ENCODE measurements at places on chromosomes 1 and 21.

- no peak for DNase-seq
Observed at GRCh38 chr1:208280681-208281450, 36.7 kb upstream of the PLXNA2 start.

DNA sequence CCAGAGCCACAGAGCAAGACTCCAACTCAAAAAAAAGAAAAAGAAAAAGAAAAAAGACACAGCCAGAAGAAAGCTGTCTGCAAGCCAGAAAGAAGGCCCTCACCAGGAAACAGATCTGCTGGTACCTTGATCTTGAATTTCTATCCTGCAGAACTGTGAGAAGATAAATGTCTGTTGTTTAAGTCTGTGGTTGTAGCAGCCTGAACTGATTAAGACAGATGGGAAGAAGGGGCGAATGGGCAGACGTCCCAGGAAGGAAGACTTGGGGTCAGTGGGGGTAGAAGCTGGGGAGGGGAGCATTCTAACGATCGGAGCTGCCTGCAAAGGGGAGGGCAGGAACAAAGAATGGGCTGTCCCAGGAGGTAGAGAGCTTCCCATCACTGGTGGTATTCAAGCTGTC lies 6.3 kb downstream of the SLC2A7 start:
- no peak for DNase-seq

- DNase-seq: no peak
Observed at GRCh38 chr1:46133781-46134350, 1.4 kb upstream of the PIK3R3 start.

- no peak for DNase-seq
Observed at GRCh38 chr1:9653491-9654050, 2.0 kb downstream of the PIK3CD start.

DNA sequence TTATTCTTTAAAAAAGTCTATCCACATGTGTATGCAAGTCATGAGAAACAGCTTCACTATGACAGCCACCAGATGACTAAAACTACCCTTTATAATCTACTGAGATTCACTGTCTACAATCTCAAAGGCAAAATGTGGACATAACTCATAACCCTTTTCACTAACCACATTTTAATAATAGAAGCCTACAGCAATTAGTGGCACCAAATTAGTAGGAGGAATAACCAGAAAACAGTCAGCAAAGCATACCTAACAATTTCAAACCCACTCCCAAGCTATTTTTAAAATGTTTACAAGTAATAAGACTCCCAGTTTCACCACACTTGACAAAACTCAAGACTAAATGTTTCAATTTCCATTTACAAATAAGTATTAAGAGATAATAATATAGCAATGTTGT lies 442.9 kb downstream of the PTPRC start:
- no peak for DNase-seq

DNA sequence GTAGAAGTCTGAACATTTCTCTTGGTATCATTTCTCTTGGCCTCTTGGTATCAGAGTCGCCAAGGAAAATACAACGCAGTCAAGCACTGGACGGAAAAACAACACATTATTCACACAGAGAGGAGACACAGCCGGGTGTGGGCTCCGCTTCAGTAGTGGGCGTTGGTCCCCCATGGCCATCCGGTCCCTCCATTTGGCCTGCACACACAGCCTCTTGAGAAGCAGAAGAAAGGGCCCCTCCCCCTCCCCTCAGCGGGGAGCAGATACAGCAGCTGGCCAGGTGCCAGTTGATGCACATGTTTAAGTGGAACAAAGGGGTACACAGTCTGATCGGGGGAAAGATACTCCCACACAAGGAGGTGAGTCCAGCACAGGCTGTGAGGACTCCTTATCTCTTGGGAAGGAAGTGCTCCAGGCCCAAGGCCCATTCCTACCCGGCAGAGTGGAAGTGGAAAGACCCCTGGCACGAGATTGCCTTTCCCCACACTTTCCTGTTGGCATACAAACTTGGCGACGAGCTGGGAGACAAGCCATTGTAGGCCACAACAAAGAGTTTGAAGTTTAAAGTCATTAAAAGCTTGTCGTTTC lies 311.3 kb downstream of the FAM72C start:
- DNase-seq: no peak

DNA sequence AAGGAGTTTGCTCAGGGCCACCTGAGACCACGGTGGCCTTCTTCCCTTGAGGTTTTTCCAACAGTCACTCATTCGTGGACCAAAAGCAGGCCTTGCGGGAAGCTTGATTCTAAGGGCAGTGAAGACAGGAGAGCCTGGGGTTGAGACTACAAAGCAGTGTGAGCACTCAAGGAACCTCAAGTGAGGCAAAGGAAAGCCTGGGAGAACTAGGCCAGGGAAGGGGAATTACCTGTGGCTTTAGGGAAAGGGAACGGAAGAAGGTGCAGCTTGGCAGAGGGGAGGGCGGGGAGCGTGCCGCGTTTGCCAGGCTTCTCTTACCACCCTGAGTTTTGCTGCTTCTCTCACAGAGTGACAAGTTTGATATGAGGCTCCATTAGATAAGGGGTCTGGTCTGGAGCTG lies 114.3 kb downstream of the DHRS3 start:
- no peak for DNase-seq

GRCh38 chr1:67557696-67558448 lies 127.1 kb upstream of the GADD45A start:
- no peak for DNase-seq

DNA sequence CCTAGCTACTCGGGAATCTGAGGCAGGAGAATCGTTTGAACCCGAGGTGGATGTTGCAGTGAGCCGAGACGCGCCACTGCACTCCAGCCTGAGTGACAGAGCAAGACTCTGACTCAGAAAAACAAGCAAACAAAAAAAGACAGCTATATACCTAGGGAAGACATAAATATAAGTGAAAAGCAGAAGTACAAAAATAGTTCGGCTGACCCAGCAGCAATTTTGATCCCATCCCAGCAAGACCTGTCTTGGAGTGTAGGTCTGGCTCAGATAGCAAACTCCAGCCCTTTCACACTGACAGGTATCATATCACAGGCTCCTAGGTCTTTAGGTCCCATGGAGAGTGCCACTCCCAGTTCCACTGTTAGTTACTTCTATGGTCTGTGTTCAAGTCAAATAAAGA lies 14.6 kb downstream of the MTX1 start:
- no peak for DNase-seq

DNA sequence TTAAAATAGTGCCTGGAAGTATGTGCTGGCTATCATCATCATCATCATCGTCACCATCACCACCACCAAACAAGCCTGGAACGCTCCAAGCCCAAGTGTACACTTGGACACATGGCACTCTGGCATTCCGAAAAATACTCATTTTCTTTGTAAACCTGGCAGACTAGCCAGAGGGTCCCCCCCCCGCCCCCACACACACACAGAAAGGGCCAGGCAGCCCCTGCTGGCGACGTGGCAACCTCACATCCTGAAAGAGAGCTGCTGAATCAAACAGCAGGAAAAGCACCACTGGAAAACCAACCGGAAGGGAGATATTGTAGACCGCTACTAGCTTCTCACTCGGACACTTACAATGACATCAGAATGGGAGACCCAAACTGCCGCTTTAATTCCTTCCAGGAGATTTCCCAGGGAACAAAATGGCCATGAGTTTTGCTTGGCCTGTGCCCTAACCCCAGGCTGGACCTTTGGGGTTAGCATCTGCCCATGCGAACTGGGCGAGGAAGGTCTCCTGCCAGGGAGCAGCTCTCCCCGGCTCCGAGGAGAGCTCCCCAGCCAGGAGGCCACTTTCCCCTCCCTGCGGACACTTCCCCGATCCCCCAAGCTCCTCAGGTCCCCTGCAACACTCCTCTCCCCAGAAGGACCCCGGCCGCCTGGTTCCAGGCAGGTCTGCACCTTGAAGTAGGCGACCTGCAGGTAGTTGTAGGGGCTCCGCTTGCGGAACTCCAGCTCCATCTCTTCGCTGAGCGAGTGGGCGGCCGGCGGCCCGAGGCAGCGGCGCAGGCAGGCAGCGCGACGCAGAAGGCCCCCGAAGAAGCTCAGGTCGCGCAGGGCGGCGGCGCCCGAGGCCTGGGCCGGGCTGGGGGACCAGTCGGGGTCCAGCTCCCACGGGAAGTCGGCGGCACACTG lies 742 bp downstream of the P3H1 start:
- no peak for DNase-seq

- DNase-seq: no peak
Observed at GRCh38 chr21:29306920-29307319, 8.2 kb downstream of the BACH1 start.

DNA sequence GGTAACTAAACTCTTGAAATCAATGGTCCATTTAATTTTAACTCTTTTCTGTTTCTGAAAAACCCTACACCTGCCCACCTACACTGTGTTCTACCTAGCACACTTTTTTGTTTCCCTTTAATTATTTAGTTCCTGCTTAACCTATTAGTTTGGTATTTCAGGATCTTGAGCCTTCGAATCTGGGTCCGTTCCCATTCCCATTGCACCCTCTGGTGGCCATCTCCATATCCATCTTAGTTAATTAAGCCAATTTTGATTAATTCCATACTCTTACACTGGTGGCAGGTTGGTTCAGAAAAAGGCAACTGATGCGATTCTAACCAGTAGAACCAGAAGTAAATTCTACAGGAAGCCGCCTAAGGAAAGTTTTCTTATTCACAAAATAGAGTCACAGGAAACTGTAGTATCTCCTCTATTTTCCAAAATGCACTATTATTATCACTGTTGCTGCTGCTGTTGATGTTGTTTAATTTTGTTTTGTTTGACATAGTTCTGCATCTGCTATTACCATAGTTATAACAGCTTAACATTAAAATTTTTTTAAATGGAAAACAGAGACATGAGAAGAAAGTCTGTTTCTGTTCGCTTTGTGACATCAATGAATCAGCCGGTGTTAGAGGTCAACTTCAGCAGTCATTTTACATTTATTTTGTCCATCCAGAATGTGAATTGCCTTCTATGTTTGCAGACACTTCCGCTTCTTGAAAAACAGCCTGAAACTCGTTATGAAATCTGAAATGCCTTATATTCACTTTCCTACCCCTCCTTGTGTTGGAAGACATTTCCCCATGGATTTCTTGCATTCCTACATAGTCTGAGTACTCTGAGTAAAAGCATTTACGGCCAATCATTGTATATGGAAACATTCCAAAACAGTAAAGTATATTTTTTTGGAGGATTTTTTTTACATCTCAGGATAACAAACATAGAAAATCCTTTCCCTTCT lies 115.5 kb upstream of the NCAM2 start:
- peak; percentile 2 for DNase-seq

GRCh38 chr1:27602462-27603308 lies 1.3 kb downstream of the AHDC1 start:
- DNase-seq: peak; percentile 41

- DNase-seq: no peak
Observed at GRCh38 chr1:225349826-225350225, 78.0 kb downstream of the LBR start.

DNA sequence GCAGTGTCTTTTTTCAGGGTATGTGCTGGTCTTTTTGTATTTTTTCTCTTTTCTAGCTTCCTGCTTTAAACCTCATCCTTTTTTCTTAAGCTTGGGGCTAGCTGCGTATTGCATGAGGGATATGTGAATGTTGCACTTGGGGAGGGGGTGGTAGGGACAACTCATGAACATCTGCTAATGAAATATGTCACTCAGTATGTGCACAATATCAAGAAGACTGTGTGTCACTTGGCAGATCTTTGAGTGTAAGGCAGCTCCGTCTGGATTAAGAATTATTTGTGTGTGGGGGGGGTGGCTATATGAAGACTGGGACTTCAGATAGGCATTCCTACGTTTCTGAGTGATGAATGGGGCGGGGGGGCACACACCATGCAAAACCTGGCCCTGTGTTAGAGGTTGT lies 170.4 kb upstream of the CACNA1E start:
- DNase-seq: no peak

- no peak for DNase-seq
Observed at GRCh38 chr1:110671361-110671760, 3.4 kb downstream of the KCNA3 start.

DNA sequence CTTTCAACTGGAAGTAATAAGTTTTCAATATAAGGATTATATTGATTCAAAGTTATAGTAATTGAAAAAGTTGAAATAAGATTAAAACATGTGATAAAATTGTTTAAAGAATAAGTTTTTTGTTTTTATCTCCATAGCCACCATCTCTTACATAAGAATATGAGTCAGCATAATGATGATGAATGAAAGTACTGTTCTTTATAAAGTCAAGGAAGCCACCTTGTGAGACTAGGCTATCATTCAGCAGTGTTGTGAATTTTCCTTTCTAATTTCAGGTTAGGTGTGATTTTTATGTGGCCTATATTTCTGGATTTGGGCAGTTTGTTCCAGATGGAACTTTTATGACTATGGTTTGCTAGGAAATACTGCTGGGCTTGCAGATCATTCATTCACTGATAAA lies 22.4 kb upstream of the ASB17 start:
- DNase-seq: no peak

DNA sequence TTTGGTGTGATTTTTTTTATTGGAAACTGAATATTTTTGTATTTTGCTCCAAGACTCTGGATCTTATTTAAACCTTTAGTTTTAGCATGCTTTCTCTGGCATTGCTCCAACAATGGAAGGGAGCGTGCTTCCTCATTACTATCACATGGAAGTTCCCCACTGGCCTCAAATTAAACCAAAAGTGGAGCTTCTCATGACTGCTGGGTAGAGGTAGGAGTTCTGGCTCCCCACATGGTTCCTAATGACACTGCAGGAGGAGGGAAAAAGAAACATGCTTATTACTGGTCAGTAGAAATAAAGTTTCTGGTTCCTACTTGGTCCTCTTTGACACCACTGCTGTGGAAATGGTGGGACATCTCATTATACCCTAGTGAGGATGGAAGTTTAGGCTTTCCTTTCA lies 310.5 kb downstream of the PTGER3 start:
- no peak for DNase-seq

DNA sequence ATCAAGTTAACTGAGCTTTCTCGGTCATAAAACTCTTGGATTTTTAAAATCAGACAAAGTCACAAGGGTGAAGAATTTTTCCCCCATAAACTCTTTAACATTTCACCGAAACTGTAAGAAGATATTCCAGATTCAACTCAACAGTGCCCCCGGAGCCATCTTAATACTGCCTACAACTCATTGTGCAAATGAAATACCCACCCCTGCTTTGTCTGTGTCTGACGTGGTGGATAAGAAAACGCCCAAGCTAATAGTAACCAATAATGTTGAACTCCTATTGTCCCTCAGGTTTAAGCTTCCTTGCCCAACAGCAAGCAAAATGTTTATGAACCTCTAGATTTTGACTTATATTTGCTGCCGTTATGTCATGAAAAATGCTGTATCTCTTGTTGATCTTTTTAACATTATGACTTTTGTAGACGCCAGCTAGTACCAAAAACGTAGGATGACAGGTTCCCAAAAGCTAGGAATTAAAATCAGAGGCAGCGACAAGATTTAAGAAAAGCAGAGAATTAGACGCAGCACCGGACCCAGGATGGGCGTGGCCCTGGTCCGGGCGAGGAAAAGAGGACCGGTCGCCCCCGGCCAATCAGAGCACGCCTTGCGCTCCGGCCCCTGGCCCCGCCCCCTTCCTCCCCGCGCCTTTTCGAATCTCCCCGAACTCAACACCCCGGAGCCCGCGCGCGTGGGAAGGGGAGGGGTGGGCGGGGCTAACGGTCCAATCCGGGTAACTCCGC lies 1.1 kb downstream of the STMN1 start:
- peak; percentile 96 for DNase-seq

- DNase-seq: no peak
Observed at GRCh38 chr1:108575375-108575774, 15.5 kb downstream of the EEIG2 start.

- no peak for DNase-seq
Observed at GRCh38 chr1:67485046-67485811, 55.0 kb upstream of the SERBP1 start.

GRCh38 chr1:51504806-51505525 lies 14.1 kb downstream of the EPS15 start:
- DNase-seq: no peak

All from NCI-H2171 (cell line).